ENCODE measurements at places on chromosomes 3 and 15.

DNA sequence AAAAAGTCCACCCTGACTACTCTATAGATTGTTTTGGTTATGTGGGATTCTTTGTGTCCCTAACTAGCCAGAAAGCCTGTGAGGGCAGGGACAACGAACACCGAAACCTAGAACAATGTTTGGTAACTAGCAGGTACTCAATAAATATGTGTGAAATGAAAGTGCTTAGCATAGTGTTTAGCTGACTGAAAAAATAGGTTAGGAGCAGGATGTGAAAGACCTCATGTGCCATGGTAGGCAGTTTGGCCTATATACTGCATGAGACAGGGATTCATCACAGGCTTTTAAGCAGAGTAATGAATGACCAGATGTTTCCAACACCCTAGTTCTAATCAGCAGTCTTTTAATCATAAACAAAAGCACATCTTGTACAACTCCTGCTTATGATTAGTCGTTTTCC is 64.2 kb downstream of the MYO5A start:
- no peak for DNase-seq

DNA sequence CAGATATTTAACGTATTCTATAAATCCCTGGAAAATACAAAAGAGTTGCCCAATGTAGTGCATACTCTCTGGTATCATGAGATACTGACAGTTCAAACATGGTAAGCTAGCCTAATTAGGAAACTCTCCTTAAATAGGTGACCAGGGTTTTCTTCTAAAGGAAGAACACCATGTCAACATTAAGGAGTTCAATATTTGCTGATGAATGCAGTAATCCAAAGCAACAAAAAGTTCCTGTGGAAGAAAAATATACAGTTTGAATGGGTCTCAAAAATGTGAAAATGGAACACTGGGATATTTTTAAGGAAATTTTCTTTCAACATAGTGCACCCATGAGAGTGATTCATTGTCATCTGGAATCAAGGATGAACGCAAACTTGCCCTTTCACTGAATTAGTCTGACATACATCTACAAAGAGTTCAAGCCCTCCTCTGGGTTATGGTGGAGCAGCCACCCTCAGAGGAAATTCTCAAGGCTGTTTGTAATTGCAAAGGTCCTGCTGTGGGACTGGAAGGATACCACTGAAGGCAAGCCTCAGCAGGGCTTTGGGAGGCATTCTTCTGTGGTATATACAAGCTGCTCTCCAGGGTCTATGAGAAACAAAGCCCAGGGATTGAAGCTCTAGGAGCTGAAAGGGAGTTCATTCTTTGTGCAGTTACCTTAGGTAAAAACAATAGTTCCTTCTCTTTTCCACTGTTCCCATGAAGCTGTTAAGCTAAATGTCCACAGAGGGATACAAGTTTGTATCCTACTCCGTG is 700.3 kb downstream of the TUSC7 start:
- no peak for DNase-seq

- no peak for DNase-seq
Observed at GRCh38 chr3:189204167-189204866, 32.5 kb downstream of the TPRG1 start.

- DNase-seq: no peak
Observed at GRCh38 chr3:135889443-135889842, 76.1 kb upstream of the PPP2R3A start.

- DNase-seq: no peak
Observed at GRCh38 chr3:102733791-102734563, 299.2 kb downstream of the ZPLD1 start.

DNA sequence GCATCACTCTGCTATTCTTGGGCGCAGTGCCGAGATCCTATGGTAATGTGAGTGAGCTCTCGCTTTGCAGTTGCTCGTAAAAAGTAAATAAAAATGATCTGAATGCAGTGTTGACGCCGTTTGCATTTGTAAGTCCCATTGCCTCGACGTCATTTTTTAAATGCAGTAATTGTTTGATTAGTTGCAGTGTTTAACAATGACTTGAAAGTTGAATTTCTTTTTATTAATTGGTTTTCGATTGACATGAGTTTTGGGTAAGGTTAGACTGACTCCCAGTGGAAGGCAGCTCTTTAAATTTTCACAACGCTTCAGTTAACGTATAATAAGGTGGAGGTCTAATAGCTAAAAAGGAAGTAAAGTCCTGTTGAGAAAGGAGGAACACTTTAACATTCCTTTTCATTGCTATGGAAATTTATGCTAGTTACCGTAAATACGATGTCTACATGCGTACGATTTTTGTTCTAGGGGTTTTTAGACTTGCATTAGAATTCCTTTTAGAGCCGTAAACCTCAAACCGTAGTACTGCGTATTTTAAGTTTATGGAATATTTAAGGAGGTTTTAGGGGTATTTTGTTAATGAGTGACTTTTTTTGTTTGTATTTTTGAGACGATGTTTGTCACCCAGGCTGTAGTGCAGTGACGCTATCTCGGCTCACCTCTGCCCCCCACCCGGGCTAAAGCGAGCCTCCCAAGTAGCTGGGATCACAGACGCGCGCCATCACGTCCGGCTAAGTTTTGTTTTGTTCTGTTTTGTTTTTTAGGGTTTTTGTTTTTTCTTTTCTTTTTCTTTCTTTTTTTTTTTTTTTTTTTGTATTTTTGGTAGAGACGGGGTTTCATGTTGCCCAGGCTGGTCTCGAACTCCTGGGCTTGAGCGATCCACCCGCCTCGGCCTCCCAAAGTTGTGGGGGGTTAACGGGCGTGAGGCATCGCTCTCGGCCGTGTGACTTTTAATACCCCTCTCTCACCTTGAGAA is 1.4 kb downstream of the MORF4L1 start:
- no peak for DNase-seq

GRCh38 chr3:43921056-43921648 is 230.4 kb downstream of the ABHD5 start:
- DNase-seq: no peak

DNA sequence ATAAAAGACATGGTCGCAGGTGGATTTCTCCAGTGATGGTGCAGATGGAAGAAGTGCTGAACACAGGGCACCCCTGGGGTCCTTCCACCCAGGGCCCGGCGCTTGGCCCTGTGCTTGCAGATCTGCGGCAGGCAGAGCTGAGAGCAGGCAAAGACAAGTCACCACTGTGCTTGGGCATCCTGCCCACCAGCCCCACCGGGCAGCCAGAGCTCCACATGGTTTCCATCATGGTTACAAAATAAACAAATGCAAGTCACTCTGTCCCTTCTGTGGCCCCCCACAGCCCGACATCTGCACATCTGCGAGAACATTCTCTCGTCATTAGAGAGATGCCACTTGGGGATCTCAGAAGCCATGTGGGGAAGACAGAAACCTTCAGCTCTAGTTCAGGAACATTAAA is 37.6 kb upstream of the SFMBT1 start:
- peak; percentile 13 for DNase-seq

DNA sequence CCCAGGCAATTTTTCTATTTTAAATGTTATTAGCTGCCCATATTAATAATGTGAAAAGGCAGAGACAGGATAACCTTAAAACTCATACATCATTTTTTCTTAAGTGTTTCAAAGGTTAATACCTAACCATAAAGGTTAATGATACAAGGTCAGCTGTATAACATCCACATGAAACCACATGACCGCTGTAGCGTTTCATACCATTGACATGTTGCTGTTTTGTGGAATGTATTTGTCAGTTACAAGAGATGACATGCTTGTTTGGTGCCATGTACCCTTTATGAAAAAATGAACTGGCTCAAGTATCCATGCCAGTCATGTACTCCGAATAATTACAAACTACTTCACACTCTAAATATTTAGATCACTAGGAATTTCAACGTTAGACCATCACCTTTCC is 207.4 kb downstream of the FMN1 start:
- DNase-seq: no peak

DNA sequence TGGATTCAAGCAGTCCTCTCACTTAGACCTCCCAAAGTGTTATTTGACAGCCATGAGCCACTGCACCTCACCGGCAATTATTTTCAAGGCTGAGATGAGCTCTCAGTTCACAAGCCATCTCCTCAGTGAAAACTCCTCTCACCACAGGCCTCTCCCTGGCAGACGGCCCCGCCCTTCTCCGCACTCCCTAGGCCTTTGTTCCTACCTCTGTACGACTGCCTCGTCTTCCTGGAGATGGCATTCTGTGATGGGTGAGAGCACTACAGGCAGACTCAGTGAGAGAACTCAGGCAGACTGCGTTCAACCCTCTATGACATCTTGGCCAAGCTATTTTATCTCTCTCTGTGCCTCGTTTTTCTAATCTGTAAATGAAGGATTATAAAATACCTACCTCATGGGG is 67.0 kb upstream of the TPM1 start:
- no peak for DNase-seq

DNA sequence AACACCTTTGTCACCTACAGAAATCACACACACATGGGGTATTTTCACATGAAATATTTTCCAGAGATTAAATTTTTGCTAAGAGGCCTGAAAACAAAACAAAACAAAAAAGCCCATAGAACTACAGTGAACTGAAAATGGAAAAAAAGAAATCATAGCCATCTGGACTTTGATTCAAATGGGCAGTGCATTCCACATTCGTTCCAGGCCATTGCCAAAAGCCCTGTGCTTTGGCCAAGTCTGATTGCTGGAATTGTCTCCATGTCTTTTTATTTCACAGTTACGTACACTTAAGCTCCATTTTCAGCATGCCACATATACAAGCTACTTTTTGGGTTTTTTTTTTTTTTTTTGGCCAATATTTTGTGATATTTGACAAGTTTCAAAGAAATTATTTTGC is 47.1 kb downstream of the TFG start:
- no peak for DNase-seq

GRCh38 chr15:69415381-69415780 is 1.2 kb downstream of the KIF23 start:
- no peak for DNase-seq

- no peak for DNase-seq
Observed at GRCh38 chr3:100399341-100400071, 1.4 kb downstream of the TOMM70 start.

DNA sequence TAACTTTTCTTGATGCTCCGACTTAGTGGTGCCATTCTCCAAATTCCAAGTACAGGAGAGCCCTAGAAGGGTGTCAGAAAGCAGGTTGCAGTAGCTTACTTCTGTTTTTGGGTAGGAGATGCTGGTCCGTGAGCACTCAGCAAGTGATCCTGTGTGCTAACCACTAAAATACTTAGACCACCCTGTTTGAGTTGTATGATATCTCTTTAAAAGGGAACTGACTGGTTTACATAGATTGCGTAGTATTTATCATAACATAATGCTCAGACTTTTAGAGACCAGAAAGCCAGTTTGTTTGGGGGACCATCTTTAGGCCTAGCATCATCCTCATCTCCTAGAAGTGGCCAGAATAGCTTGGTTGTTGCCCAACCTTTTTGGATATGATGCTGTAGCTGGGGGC is 26.7 kb downstream of the CTDSPL start:
- no peak for DNase-seq

- DNase-seq: no peak
Observed at GRCh38 chr3:14583548-14584091, 43.5 kb upstream of the GRIP2 start.

DNA sequence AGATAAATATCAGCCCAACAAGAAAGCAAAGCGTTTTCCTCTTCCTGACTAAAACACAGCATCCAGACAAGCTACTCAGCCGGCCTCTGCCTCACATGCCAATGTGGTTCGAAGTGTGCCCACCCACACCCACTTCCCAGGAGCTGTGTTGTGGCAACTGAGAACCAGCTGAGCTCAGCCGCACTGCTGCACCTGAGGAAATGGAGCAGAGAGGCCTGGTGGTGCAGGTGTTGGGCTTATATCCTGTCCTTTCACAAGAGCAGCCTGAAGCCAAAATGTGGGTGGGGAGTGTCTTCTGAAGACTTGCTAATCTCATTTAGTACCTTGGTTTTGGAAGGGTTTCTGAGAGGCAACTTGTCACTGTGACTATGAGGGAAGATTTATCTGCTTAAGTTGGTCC is 23.0 kb upstream of the RETNLB start:
- no peak for DNase-seq

DNA sequence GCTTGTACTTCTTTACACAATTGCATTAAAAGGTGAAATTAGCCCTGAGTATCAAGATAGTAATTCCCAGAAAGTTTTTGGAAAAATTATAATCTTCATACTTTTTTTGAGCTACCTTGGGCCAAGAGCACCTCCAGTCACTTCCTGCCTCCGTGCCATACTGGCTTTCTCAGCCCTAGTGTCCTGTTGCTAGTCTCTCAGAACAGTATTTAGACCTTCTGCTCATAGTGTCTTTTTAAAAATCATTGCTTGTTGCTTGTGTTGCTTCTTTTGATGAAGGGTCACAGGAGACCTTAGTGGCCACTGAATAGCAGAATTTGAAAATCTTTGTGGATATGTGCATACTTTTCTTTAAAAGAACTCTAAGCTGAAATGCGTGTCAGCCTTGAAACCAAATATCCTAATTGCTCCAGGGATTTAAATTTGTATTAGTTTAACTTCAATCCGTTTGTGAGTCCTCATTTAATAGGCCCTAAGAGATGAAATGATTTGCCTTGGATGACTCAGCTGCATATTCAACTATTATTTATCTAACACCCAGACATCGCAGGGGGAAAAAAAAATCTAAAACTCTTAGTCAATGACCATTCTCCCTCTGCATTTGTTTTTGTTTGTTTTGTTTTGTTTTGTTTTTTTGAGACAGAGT is 29.1 kb upstream of the LXN start:
- no peak for DNase-seq

- DNase-seq: peak; percentile 88
Observed at GRCh38 chr3:141454906-141455602, 31.8 kb upstream of the RASA2 start.

DNA sequence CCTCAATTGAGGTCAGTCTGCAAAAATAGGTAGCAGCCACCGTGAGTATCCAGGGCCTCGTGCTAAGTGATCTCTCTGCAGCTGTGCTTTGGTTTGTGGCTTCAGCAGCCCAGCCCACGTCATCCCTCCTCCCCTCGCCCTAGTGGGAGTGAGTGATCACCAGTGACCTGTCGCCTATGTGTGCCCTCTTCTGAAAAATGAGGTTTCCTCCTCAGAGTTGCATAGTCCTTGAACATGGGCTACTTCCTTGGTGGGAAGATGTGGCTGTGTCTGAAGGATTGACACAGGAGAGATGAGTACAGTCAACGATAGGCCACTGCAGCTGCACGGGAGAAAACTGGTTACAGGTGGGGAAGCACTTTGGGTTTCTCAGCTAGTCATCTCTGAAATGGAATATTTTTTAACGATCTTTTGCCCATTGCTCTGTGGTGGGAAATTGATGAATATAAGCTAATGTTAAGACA is 144.8 kb upstream of the BHLHE40 start:
- DNase-seq: no peak

GRCh38 chr15:51016615-51017014 is 78.1 kb downstream of the TNFAIP8L3 start:
- no peak for DNase-seq

GRCh38 chr3:179640469-179640868 is 12.4 kb upstream of the USP13 start:
- no peak for DNase-seq

GRCh38 chr15:68639926-68640600 is 61.3 kb downstream of the CORO2B start:
- DNase-seq: no peak

GRCh38 chr3:154970797-154971196 is 109.3 kb upstream of the MME start:
- DNase-seq: no peak
